KG1 (cell line): ENCODE measurements at places on chromosomes 16 and 17.

DNA sequence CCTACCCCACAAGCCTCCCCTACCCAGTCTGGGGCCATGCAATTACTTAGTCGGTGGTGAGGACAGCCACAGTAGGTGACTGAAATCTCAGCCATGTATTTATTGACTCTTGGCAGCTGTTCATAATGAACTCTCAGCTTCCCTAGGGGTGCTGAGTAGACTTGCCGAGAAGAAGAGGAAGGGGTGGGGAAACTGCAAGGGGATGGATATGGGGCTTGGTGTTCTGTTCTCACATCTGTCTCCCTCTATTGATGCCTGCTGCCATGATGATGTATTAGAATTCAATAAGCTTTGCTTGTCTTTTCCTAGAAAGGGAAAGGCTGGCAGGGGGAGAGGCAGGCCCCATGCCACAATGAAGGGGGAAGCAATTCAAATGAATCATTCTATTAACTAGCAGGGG lies 112.9 kb downstream of the GP2 start:
- DNase-seq = no peak

DNA sequence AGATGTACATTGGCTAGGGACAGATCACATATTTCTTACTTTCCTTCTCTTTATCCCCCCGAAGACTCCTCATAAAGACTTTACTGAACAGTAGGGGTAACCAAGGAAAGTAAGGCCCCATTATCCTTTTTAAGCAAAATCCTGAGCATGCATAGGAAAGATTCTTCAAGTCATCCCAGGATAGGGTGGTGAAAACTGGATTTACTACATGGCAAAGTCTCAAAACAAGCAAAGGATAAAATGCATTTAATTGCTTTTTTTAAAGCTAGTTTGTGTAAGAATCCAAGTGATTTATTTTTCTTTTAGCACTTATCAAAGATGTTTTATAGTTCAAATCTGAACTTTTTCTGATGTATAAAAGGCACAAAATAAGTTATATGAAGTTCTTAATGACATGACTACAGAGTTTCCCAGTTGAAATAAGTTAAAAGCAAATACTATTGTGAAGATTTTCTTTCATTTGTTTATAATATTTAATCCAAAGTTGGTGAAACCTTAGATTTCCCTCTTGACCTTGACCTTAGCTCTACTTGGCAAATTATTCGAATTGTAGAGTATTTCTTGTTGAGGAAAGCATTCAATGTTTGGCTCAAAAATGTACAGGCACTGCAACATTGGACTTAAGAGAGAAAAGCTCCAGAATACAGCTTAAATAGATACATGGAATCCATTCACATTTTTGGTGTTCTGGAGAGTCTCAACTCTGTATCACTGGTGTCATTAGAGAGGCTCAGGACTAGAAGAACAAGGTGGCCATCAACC lies 104.3 kb downstream of the ABCA8 start:
- no peak for DNase-seq

- DNase-seq = no peak
These were observed 354.9 kb upstream of the CDH8 start for GRCh38 chr16:62391134-62391533.

DNA sequence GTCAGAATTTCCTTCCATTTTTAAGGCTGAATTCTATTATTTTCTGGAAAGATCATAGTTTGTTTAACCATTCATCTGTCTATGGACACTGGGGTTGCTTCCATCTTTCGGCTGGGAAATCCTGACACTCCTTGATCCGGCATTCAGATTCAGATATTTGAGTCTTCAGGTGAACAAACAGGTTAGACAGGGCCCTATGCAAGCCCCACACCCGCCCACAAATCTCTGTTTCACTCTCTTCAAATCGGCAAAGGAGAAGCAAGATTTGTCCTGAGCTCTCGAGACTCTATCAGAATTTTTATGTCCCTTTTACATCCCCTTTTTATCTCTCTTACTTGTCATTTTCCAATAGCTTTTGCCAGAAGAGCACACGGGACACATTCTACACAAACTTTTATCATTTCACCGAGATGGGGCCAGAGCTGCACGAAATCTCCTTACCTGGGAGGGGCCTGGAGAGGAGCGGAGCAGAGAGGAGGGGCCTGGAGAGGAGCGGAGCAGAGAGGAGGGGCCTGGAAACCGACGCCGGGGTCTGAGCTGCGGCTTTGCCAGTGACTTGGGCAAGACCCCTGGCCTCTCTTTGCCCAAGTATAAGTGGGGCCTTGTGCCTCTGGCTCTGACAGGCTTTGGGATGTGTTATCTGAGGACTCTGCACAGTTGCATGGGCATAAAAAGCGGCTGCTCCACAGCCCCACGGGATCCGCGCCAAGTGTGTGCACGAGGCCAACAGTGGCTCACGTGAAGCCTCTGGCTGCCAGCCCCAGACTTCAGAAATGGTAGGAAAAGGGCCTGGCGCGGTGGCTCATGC lies 54.3 kb upstream of the RBFOX3 start:
- DNase-seq = no peak

DNA sequence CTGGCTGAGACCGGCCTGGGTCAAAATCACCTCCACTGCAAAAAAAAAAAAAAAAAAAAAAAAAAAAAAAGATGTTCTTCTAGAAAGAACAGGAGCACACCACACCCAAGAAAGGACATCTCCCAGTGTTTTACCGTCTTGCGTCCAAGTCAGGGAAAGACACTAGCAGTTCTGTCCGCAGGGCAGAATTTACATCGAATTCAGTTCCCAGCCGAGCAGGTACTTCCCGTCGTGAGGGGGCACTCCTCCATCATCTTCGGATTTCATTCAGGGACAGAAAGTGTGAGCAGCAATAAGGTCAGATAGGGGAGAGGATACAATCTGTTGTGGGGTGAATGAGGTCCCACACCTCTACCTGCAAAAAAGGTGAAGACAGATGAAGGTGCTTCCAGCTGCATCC lies 574.7 kb downstream of the KCNJ18 start:
- no peak for DNase-seq

GRCh38 chr16:73252446-73252845 lies 204.5 kb upstream of the ZFHX3 start:
- DNase-seq = no peak

DNA sequence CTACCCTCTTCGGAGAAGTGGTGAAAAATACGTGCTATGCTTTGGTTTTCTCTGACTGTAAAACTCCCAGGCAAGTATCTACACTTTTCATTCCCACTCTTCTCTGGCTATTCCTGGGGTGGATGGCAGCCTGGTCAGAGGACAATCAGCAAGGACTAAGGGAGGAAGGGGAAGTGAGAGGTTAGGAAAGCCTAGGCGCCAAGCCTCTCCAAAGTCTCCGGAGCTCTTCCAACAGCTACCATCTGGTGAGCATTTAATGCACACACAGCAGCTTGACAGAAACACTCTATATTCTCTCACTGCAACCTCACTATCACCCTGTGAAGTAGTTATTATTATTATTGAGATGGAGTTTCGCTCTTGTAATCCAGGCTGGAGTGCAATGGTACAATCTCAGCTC lies 65.1 kb downstream of the WSCD1 start:
- DNase-seq = no peak
